ENCODE measurements at places on chromosomes 11 and 22. TPM values are rescaled to one million over a fixed set of nuclear protein-coding genes. Genes with fewer than 3 reads are reported as not detected.
A peak's percentile ranks its signal among the peaks of the same experiment; 100 is the strongest.

GRCh38 chr11:128705124-128705920 is 11.4 kb downstream of the FLI1 start:
- H3K36me3 ChIP-seq: no peaks in the 10 kb centered on the region
- no peak for DNase-seq
- no peak overlapping the region for H3K27ac ChIP-seq
- no peaks in the 10 kb centered on the region for H3K27me3 ChIP-seq
- no peak overlapping the region for H3K4me3 ChIP-seq
- no peaks in the 10 kb centered on the region for H3K4me1 ChIP-seq

The NLRP14 gene
- not detected for total RNA-seq

DNA sequence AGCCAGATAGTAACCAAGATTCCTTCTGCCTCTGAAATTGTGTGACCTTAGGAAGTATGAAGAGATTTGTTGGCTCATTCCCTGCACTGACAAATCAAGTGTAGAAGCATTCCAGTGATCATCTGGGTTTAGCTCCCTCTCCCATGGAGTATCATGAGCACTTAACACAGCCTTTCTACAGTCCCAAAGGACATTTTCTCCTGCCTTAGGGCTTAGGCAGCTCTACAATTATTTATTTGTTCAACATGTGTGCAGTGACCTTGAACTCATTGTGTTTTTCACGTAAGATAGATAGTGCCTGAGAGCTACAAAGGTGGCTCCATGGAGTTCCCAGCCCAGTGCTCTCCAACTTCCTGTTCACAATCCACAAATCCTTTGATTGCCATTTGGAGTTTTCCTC is 94.8 kb upstream of the FAT3 start:
- H3K27me3 ChIP-seq: no peaks in the 10 kb centered on the region
- H3K27ac ChIP-seq: no peak overlapping the region
- no peaks in the 10 kb centered on the region for H3K36me3 ChIP-seq
- H3K4me1 ChIP-seq: no peaks in the 10 kb centered on the region

GRCh38 chr22:46848197-46848596 is 85.7 kb downstream of the TBC1D22A start:
- H3K36me3 ChIP-seq: peaks cover 16% of the 10 kb centered on the region
- DNase-seq: no peak
- H3K4me1 ChIP-seq: peaks cover 30% of the 10 kb centered on the region
- no peak overlapping the region for H3K27ac ChIP-seq
- no peaks in the 10 kb centered on the region for H3K27me3 ChIP-seq
- H3K4me3 ChIP-seq: no peak overlapping the region

GRCh38 chr11:70577258-70577603 is 178.9 kb downstream of the CTTN start:
- no peaks in the 10 kb centered on the region for H3K36me3 ChIP-seq
- H3K27ac ChIP-seq: no peak overlapping the region
- DNase-seq: no peak
- H3K27me3 ChIP-seq: no peaks in the 10 kb centered on the region

- no peak overlapping the region for H3K4me3 ChIP-seq
- no peak overlapping the region for H3K27ac ChIP-seq
- no peak for DNase-seq
- no peaks in the 10 kb centered on the region for H3K36me3 ChIP-seq
- peaks cover 4% of the 10 kb centered on the region for H3K27me3 ChIP-seq
- no peaks in the 10 kb centered on the region for H3K4me1 ChIP-seq
Observed at GRCh38 chr11:20250644-20251247, 90.5 kb upstream of the DBX1 start.

The CDC42BPG gene
- total RNA-seq: 0.30 TPM

GRCh38 chr11:88428959-88429358 is 91.4 kb upstream of the CTSC start:
- no peak overlapping the region for H3K27ac ChIP-seq
- H3K27me3 ChIP-seq: no peaks in the 10 kb centered on the region
- H3K36me3 ChIP-seq: no peaks in the 10 kb centered on the region
- H3K4me3 ChIP-seq: no peak overlapping the region
- H3K4me1 ChIP-seq: no peaks in the 10 kb centered on the region

- no peaks in the 10 kb centered on the region for H3K36me3 ChIP-seq
- peaks cover 21% of the 10 kb centered on the region for H3K4me1 ChIP-seq
- H3K27me3 ChIP-seq: no peaks in the 10 kb centered on the region
- peak overlapping the region; percentile 79 for H3K27ac ChIP-seq
- DNase-seq: no peak
Observed at GRCh38 chr22:43953988-43954785, 1.1 kb upstream of the SAMM50 start.

DNA sequence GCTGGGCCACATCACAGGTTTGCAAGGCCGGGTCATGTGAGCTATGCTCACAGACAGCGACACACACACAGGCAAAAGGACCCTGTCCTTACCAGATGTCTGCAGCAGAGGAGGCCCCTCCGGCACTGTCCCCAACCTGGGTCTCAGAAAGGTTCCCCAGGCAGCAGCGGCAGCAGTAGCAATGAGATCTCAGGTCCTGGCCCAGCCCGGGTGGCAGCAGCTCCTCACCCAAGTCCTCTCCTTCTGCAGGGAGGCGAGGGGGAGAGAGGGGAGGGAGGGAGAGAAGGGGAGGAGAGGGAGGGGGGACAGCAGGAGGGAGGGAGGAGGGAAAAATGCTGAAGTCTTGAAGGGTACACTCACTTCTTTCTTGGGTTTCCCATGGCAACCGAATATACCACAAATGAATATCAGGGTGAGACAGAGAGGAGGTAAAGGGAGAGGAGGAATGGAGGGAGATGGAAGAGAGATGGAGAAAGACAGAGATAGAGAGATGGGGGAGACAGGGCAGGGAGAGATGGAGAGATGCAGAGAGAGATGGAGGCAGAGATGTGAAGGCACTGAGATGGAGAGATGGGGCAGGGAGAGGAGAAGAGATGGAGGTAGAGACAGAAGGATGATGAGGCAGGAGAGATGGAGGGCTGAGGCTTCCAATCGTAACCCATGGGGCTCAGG is 9.5 kb downstream of the ELFN2 start:
- H3K4me3 ChIP-seq: no peak overlapping the region
- H3K27me3 ChIP-seq: no peaks in the 10 kb centered on the region
- H3K4me1 ChIP-seq: no peaks in the 10 kb centered on the region
- no peak overlapping the region for H3K27ac ChIP-seq
- H3K36me3 ChIP-seq: no peaks in the 10 kb centered on the region

DNA sequence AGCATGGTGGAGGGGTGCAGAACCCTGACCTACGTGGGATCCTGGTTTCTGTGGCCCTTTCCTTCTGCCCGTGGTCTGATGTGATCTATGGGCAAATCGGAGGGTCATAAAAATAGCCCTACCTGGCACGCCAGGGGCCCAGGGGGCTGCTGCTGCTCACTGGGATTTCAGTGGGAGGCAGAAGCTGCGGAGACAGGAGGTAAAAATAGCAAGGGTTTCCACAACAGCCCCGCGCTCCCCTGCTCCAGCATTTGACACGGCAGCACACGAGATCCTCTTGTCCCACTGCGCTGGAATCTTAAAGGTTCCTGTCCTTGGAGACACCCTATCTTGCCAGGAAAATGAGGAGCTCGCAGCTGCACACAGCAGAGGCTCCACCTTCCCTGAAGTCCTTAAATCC is 321.2 kb downstream of the CTTN start:
- H3K4me3 ChIP-seq: no peak overlapping the region
- H3K36me3 ChIP-seq: no peaks in the 10 kb centered on the region
- no peak overlapping the region for H3K27ac ChIP-seq
- DNase-seq: no peak
- H3K4me1 ChIP-seq: no peaks in the 10 kb centered on the region
- no peaks in the 10 kb centered on the region for H3K27me3 ChIP-seq

The SLC17A6 gene
- total RNA-seq: not detected

The TRIM49 gene
- total RNA-seq: not detected

DNA sequence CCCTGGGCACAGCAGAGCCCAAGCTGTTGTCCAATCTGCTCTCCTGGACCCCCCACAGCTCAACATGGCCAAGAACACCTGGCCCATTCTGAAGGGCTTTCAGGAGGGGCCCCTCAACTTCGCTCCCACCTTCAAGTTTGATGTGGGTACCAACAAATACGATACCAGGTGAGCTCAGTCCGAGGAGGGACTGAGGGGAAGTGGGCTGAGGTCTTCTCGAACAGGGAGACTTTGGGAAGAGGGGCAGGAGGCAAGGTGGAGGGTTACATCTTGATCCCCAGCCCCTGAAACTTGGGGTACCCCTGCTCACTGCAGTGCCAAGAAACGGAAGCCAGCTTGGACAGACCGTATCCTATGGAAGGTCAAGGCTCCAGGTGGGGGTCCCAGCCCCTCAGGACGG is 5.4 kb downstream of the INPP5J start:
- no peak overlapping the region for H3K27ac ChIP-seq
- DNase-seq: no peak
- no peaks in the 10 kb centered on the region for H3K4me1 ChIP-seq

Data from tibial nerve (tissue), 4 donors.